Hematopoietic multipotent progenitor cell (in vitro differentiated cells): ENCODE measurements at places on chromosomes 5 and 9.

DNA sequence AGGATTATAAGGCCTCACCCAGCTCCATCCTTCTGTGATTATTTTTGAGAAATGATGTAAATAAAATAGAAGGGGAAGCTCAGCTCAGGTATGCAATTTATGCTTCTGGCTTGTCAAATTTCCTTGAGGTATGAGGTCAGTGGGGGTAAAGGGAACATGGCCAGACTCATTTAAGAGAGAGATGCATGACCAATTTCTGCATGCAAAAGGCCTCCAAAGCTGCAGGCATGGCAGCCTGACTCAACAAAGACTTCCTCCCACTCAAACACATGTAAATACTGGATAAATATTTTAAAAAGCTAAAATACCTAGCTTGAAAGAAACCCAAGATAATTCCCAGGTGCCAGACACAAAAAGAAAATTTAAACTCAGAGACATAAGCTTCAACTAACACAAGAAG lies 101.4 kb upstream of the SLC1A3 start:
- no peak for DNase-seq

DNA sequence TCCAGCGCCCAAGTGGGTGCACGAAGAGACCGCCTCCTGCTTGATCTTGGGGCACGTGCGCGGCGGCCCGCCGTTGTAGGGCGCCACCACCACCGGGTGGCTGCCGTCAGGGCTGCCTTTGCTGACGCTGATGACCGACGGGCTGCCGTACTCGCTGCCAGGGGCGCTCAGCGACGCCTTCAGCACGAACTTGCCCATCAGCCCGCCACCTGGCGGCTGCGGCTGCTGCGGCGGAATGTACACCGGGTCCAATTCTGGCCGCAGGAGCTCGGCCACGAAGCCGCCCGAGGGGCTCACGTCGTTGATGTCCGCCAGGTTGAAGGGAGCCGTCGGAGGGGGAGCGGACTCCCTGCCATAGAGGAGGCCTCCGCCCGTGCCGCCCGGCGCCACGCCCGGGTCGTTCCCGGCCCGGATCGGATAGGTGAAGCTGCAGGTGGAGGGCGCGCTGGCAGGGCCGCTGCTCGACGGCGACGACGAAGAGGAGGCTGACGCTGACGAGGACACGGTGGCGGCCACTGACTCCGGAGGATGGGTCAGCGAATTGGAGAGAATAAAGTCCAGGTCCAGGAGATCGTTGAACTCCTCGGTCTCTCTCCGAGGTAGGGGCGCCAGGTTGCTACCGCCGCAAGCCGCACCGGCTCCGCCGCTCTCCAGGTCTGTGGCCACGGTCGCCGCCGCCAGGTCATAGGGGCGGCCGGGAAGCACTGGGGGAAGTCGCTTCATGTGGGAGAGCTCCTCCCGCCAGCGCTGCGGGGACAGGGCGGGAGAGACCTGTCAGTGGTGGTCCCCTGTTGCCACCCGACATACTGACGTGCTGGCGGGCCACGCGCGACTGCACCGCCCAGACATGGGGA lies 1.8 kb downstream of the KLF4 start:
- peak; percentile 82 for DNase-seq

GRCh38 chr5:39761199-39761950 lies 336.6 kb upstream of the DAB2 start:
- DNase-seq: no peak

- no peak for DNase-seq
Observed at GRCh38 chr9:16386007-16386826, 484.3 kb downstream of the BNC2 start.

DNA sequence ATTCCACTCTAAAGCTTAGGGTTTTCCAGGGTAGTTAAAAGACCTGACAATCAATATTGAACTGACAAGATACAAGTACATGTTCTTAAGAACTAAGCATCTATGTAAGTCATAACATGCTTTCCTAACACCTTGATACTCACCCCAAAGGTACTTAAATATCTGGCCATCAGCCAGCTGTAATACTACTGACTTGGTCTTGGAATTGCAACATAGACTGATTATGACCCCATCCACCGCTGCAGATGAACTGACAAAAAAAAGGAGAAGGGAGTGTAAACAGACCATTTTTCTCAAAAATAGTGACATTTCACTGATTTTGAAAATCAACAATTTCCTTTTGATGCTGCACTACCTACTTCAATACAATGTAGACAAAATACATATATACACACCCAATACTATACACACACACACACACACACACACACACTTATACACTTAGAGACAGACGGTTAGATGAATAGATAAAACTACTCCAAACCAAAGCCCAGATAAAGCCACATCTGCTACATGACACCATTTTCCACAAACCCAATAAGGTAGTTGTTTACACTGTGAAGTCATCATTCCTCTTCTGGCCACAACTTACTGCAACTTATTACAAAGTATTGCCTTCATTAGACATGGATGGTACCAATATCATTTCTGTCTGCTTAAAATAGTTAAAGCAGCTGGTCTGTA lies 30.4 kb downstream of the ELP1 start:
- no peak for DNase-seq

DNA sequence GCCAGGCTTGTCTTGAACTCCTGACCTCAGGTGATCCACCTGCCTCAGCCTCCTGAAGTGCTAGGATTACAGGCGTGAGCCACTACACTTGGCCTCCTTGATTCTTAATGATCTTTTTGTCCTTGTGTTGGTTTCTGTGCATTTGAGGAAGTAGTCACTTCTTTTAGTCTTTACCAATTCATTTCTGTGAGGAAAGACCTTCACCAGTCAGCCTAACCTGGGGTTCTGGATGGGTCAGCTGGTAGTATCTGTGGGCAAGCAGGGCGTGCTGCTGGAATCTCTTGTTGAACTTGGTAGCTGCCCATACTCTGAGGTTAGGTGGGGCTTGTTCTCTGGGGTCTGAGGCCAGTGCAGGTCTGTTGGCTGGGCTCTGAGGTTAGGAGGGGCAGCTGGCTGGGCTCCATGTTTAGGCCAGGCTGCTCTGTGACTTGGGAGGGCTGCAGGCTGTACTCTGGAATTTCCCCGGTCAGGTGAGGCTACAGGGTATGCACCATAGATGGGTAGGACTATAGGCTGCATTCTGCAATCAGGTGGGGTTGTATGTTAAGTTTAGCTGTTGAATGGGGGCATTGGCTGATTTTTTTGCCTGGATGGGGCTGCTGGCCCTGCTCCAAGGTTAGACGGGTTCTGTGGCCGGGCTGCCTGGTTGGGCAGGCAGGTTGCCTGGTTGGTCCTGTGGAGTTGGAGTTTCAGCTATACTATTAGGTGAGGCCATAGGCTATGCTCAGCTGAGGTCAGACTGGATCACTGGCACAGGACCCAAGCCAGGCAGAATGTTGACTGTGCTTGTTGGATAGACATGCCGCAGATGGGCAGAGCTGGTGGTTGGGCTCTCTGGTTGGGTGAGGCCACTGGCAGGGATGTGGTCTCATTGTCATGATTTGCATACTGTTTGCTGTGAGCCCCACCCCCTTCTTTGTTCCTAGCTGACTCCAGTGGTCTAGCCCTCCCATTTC lies 19.2 kb downstream of the UBAP1 start:
- DNase-seq: no peak
